BJ (cell line): ENCODE measurements at places on chromosomes 5 and 9.

DNA sequence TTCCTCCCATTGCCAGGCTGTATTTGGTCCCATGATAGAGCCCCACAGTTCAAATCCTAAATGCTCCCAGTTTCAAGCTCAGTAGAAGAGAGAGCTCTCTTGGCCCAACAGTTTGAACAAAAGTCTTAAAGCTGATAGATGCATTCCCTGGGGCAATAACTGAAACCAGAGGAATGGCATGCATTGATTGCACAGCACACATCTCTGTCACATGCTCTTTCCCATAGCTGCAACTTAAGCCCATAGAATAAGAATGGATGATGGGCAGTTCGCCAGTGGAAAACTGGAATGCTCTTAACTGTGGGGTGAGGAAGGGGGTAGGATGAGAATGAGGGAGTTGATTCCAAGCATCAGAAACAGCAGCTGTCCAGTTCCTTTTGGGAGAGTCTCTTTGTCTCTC is 1942.4 kb upstream of the WWC1 start:
- DNase-seq, result no peak

- no peak for DNase-seq
These were observed 95.5 kb downstream of the GHR start for GRCh38 chr5:42518595-42519221.

- DNase-seq, result no peak
These were observed 2.4 kb upstream of the IL7R start for GRCh38 chr5:35854248-35854647.

GRCh38 chr5:144427866-144428265 is 257.2 kb downstream of the KCTD16 start:
- DNase-seq, result no peak

- DNase-seq, result no peak
These were observed 136.4 kb downstream of the OLFM1 start for GRCh38 chr9:135223831-135224230.

DNA sequence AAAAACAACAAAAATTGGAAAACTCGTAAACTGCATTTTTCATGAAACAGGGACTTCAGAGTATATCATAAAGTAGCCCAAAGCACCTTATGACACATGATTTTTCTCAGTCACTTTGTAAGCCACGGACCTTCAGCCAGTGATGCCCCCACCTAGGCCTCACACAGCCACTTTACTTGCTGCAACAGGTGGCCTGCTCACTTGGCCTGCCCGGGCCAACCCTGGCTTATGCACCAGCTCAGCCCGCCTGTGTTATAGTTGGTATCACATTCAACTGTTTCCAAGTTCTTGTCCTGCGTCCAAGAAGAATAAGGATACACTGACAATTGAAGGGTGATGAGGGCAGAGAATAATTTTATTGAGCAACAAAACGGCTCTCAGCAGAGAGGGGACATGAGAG is 219.2 kb downstream of the FER start:
- DNase-seq, result no peak
